ENCODE measurements at places on chromosomes 2 and 18.

GRCh38 chr2:129331638-129332037 lies 647.8 kb upstream of the RAB6C start:
- DNase-seq, result no peak

DNA sequence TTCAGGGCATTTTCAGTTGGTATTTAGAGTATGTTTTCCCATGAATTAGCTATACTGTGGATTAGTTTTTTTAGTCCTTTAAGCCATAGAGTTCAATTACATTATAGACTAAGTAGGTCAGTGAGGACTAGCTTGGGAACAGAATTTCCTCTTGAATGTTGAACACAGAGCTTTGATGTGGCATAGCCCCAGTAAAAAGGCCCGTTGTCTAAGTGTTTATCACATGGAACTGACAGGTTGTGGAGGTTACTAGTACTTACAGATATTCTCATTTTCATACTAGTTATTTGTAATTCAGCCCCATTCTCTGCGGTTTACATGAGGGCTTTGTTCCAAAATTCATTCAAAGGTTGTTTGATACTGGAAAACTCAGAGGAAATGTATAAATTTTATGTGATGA lies 6.2 kb downstream of the INSIG2 start:
- no peak for DNase-seq

DNA sequence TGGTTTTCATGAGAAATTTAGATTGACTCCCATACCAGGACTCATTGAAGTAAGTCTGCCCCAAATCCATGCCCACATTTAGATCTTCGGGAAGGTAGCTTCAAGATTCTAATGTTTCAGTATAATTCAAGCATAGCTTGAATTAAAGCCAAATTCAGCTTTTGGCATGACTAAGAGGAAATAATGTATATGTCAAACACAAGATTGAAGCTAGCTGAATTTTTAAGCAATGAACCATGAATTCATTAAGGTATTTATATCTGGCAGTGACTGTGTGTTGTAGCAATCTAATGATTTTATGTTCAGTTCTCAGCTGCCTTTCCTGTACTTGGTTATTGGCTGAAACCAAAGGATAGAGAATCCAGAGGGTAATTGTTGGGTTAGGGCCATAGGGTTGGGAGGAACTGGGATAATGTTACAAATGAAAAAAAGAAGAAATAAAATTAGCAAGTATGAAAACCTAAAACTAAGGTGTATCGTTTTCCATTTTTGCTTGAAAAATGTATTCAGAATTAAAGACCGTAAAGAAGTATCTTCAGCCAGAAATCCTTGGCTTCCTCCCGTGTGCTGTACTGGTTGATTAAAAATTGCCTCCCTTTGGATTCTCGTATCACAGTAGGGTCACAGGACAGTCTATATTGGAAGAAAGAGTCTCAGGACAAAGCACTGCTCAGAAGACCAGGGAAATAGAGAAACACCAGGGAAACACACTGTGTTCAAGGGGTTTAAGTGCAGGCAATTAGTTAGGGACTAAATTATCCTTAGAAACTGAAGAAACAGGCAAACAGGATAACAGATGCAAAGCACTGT lies 119.0 kb upstream of the FN1 start:
- DNase-seq, result no peak

DNA sequence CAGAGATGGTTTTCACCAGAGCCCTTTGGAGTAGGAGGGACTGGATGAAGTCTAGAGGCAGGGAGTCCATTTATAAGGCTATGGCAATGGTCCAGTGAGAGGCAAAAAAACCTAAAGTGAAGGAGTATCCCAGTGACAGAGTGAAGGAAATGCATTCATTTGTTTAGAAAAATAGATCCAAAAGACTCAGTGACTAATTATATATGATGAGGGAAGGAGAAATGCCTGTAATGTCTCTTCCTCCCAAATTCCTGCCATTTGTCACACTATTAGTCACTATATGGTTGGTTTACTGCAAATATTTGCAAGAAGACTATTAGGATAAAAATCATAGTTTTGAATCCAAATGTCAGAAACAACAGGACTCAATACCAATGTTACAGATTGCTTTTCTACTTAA lies 104.2 kb downstream of the ZNF521 start:
- DNase-seq, result no peak

- no peak for DNase-seq
Observed at GRCh38 chr2:230947908-230948365, 22.9 kb upstream of the GPR55 start.

GRCh38 chr18:49072940-49073339 lies 122.2 kb upstream of the SMAD7 start:
- no peak for DNase-seq

- DNase-seq, result no peak
Observed at GRCh38 chr2:181894381-181894780, 2.9 kb downstream of the ITPRID2 start.

DNA sequence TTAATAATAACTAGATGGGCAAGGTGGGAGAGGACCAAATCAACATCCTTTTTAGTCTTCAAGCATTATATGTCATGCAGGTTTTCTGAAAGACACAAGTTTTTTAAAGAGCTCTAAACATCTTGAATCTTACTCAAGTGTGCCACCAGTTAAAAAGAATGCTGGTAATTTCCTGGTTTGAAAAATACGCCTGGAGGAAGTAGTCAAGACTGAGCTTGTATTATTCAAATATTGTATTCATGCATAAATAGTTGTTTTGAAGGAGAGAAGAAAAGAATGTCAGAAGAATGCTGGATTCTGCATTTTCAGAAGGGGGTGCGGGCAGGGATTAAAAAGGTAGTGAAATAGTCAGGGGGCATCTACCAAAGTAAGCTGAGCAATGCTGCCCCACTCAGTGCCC lies 90.7 kb downstream of the WDPCP start:
- DNase-seq, result no peak

DNA sequence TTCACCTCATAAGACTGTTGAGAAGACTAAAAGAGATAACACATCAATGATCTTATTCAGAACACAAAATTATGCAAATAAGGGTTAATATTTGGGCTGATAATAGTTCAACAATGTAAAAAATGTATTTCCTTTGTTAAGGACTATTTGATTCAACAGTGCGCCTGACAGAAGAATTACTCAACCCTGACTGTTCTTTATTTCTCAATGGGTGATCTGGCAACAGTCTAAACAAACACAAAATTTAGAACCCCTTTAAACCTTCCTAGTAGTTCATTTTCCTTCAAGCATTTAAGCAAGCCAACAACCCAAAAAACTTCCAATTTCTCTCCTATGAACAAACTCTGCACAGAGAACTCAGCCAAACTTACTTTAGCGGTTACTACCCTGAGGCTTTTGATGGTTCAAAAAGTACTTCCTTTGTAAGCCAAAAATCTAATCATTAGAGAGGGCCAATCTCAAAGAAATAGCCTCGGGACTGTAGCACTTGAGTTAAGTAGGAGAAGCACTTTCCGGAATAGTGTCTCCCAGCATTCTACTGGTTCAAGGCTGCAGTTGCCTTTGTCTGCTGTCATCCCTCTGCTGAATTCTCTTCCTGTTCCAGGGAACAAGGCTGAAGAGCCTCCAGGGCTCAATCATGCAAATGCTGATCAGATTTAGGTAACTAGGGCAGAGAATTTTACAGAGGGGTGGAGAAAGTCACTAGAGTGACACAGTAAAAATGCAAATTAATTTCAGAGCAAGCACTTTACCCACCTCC lies 40.9 kb upstream of the MAPK4 start:
- no peak for DNase-seq

GRCh38 chr2:135638825-135639224 lies 102.8 kb upstream of the UBXN4 start:
- DNase-seq, result no peak

GRCh38 chr2:189585226-189585756 lies 4.7 kb upstream of the SLC40A1 start:
- DNase-seq, result no peak

- no peak for DNase-seq
Observed at GRCh38 chr18:63283305-63284094, 36.1 kb downstream of the BCL2 start.

GRCh38 chr2:201983800-201984199 lies 49.9 kb upstream of the FZD7 start:
- no peak for DNase-seq

GRCh38 chr2:15712551-15713342 lies 121.1 kb downstream of the DDX1 start:
- no peak for DNase-seq

Measured in stimulated activated CD4-positive, alpha-beta T cell treated with anti-CD3 and anti-CD28 coated beads, Interleukin-12 subunit alpha, Interleukin-12 subunit beta, amount 100 ng/mL, for 48 hours (primary cell).